ENCODE measurements at places on chromosomes 2 and 18.

- no peak for DNase-seq
Measured at GRCh38 chr2:233400341-233400740, 46.0 kb downstream of the DGKD start.

DNA sequence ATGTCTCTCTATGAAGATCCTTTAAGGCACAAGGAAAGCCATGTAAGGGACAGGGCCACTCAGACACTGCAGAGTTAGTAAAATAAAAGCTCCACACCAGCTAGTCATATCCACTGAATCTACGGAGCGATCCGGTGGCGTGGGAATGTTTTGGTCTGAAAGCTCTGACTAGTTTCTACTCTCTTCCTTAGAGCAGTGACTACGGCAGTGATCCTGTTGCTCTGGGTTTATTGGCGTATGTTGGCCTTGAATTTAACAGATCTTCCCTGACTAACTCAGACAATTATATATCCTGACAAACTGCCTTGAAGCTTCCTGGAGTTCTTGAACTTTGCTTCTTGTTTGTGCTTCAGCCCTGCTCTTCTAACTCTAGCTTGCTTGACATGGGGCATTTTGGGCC is 115.3 kb upstream of the FZD5 start:
- DNase-seq: no peak

- no peak for DNase-seq
Measured at GRCh38 chr2:40823478-40823877, 371.6 kb upstream of the SLC8A1 start.

- DNase-seq: peak; percentile 2
Measured at GRCh38 chr2:86368161-86368824, 30.9 kb upstream of the REEP1 start.

- no peak for DNase-seq
Measured at GRCh38 chr2:97769308-97769707, 55.9 kb downstream of the ZAP70 start.

DNA sequence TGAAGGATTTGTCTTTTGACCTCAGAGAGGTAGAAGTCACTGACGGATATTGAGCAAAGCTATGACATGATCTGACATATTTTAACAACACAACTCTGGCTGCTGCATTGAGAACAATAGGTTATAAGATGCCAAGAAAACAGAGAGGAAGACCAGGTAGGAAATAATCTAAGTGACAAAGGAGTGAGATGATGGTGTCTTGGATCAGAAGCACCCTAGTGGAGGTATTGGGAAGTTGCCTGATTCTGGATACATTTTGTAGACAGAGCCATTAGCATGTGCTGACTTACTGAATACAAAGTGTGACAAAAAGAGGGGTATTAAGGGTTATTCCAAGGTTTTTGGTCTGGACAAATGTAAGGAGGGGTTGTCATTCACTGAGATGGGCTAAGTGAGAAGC is 1438.1 kb downstream of the DPP10 start:
- no peak for DNase-seq

DNA sequence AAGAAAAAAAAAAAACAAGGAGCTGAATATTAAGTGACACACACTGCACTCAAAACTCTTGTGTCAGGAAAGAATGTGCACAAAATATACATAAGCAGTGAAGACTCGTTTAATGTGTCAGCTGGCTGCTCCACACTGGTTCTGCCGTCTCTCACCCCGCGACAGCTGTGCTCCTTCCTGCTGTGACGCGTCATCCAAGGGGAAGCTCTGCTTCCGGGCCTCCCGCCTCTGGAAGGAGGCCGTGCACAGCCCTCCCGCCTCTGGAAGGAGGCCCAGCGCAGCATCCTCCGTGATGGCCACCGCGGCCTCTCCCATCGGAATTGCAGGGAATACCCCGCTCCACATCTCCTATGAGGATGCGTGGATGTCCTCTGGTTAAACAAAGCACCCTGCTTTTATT is 151.0 kb downstream of the HDAC4 start:
- DNase-seq: no peak

- no peak for DNase-seq
Measured at GRCh38 chr2:120421830-120422175, 75.9 kb downstream of the INHBB start.

- DNase-seq: no peak
Measured at GRCh38 chr2:47179388-47179787, 24.3 kb upstream of the STPG4 start.

DNA sequence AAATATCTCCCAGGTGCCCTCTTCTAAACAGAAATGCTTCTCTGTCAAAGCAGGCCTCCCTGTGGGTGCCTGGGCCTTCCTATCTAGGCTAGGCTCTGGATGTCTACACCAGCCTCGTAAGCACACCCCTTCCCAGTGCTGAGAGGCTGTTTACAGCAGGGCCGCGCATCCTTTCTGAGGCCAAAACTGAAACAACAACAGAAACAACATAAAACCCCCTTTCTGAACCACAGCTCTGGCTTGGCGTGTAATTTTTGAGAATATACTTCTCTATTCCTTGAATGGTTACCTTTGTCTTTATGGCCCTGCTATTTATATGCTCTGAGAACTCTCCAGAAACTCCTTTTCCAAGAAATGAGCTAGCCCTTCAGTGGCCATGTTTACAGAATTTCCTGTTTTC is 118.4 kb downstream of the BCL2L11 start:
- DNase-seq: no peak

GRCh38 chr2:223744580-223744979 is 92.8 kb downstream of the AP1S3 start:
- DNase-seq: no peak

DNA sequence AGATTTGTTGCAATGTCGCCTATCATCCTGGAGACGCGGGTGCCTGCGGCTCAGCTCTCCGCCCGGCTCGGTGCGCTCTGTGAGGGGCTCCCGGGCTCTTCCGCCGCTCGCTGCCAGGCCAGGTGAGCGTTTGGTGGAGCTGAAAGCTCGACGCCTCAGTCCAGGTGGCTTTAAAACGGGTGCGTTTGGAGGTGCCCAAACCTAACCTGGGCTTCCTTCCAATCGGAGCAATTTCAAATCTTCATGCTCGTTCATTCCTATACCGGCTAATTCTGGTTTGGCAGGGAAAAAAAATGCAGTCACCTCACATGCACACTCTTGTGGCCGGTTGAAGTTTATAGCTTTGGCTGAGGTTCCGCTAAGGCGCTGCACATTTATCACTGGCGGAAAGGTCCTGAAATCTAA is at the start of gene SLC16A14:
Gene SLC16A14, minus strand, starts transcription at position 274 of the 405 bp plus-strand sequence. CDS start 9,572 bp downstream, outside the sequence.
- DNase-seq: no peak
